ENCODE measurements at places on chromosomes 5 and 9.
A peak's percentile ranks its signal among the peaks of the same experiment; 100 is the strongest.

DNA sequence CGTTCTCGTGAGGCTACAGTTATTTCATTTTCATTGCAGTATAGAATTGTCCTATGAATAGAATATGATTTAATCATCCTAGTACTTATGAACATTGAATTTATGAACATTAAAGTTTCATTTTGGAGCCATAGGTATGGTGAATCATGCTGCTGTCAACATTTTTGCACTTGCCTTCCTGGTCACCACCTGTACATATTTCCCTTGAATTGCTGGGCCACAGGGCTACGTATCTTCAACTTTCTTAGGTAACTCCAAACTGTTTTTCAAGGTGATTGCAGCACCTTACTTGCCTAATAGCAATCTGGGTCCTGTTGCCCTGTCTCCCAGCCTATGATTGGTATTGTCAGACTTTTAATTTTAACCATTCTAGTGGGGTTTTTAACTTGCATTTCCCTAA is 6.5 kb upstream of the RNF145 start:
- DNase-seq, result no peak

- no peak for DNase-seq
These were observed 11.8 kb upstream of the JAK2 start for GRCh38 chr9:4973246-4973645.

GRCh38 chr9:93525476-93525875 is 50.9 kb upstream of the PHF2 start:
- DNase-seq, result no peak

GRCh38 chr9:94874316-94874715 is 147.8 kb downstream of the AOPEP start:
- DNase-seq, result no peak

GRCh38 chr9:91033797-91034196 is 232.2 kb downstream of the SYK start:
- DNase-seq, result no peak

DNA sequence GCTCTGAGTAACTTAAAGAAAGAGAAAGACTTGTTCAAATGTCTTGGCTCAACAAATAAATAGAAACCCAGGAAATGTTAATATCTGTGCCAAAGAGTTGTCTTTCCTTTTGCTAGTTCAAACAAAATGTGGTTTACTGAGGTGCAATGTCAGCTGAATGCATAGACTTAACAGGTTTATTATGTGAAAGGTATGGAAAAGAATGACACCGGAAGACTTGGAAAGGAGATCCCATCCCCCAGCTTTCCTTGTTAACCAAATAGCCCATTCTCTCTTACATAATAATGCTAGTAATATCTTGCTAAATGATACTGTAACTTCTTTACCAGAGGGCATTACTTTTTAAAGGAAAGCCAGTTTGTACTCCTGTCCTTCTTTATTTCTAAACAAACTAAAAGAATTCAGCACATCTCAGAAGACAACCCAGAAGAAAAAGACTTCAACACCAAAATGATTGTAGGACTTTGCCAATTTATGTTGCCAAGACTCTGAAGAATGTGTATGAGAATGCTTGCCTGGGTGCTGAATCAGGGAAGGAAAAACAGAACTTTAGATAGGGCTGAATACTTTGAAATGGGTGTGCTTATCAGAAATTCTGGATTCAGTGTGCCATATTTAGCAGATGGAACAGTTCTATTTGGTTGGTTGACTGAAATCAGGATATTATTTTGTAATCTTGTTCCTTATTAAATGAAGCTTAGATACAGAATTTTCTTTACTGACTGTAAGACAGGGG is 344.1 kb downstream of the TMEM38B start:
- no peak for DNase-seq

GRCh38 chr9:95506678-95507463 is 9.9 kb downstream of the PTCH1 start:
- peak; percentile 40 for DNase-seq

- DNase-seq, result no peak
These were observed 218.5 kb downstream of the C9orf50 start for GRCh38 chr9:129402371-129402739.

- DNase-seq, result no peak
These were observed 7.8 kb upstream of the ORM1 start for GRCh38 chr9:114314881-114315722.

DNA sequence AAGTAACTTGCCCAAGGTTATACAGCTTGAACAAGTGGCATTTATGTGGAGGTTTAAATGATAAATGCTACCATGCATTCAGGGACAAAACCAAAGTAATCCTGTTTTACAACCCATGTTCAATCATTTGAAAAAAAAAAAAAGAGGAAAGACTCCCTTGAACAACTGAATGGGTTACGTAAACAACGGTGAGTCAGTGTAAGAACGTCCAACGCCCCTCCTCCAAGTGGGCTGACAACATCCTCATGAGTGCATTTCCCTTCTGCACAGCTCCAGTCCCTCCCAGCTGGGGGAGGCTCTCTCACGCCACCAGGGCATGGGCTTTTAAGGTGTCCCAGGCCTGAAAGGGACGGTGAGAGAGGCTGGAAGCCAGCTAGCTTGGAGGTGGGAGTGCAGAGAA is 90.0 kb downstream of the PRRT1B start:
- DNase-seq, result peak; percentile 46

- no peak for DNase-seq
These were observed 117.5 kb downstream of the SLC1A3 start for GRCh38 chr5:36723912-36724311.

- DNase-seq, result peak; percentile 85
These were observed 290.0 kb downstream of the ACTL7B start for GRCh38 chr9:108565651-108566378.

DNA sequence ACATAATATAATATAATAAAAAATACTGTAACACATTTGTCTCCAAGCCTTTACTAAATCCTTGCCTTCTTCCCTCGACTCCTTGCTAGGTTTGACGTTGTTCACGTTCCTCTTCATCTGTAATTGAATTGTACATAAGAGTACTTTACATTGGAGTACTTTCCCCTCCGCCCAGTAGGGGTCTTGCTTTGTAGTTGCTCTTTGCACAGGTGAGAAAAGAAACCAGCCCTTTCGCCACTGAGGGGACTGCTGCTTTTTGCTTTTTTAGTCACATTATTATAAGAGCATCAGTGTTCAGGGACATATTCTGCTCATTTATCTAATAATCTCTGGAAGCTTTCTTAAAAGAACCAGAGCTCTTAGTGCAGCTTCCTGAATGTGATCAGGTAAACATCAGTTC is 115.0 kb downstream of the CETN3 start:
- peak; percentile 57 for DNase-seq

DNA sequence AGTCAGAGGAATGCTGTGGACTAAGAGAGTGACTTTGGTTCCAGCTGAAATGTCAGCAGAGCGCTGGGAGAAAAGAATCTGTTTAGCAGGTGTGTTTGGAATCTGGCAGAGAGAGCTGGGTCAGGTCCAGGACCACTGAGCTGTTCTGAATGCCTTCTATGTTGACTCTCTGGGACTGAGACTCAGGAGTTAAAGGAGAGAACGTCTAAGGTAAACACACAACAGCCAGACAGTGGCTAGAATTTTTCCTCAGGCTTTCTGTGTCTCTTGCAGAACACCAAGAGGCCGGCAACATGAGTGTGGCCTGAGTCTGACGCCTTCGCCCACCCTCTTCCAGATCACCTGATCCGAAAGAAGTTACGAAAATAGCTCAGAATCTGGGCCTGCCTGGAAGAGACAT is 107.2 kb upstream of the ZNF462 start:
- DNase-seq, result peak; percentile 23

- DNase-seq, result peak; percentile 75
These were observed 19.3 kb downstream of the KCNIP1 start for GRCh38 chr5:170523142-170523551.

GRCh38 chr5:66567474-66567873 is 28.7 kb upstream of the MAST4 start:
- no peak for DNase-seq

DNA sequence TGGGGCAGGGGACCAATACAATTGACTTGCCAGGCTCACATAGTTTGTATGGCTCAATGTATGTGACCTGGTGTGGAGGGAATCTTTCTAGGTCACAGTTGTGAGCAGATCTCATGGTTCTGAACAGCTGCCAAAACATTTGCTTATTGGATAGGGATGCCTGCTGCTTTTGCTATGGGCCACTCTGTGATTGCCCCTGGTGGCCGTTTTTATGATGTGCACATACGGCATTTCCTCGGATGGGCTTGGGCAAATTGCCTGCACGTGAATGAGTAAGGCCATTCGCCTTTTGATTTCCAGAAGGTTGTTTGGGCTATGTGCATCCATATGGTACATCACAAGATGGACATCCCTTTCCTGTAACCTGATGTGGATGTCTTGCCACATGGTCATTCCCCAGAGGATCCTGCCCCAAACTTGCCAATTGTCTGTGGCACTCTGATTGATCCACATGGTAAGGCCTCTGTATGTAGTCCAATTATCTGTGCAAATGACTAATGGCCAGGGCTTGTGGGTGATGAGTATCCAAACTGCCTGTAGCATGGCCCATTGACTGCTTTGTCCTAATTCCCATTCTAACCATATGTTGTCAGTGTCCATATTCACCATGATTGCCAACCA is 10.7 kb upstream of the SLC22A4 start:
- no peak for DNase-seq

DNA sequence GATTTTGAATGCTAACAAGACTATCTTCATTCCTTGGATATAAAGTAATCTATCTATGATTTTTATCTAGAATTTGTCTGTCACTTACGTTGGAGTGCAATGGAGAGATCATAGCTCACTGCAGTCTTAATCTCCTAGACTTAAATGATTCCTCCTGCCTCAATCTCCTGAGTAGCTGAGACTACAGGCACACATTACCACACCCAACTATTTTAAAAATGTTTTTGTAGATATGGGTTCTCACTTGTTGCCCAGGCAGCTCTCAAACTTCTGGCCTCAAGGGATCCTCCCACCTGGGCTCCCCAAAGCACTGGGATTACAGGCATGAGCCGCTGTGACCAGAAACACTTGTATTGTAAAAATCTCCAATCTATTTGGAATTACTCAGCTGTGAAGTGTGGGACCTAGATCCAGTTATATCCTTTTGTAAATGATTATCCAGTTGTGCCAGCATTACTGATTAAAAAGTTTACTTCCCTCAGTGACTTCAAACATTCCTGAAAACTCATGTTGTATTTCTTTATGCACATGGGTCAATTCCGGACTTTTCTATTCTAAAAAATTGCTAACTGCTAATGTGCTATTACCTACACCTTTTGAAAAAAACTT is 1793.8 kb upstream of the WWC1 start:
- no peak for DNase-seq

- peak; percentile 67 for DNase-seq
These were observed 71.7 kb upstream of the WWC1 start for GRCh38 chr5:168219515-168220410.

GRCh38 chr5:88389338-88390095 is 120.9 kb upstream of the TMEM161B start:
- peak; percentile 34 for DNase-seq

- no peak for DNase-seq
These were observed 695 bp upstream of the TMOD1 start for GRCh38 chr9:97500765-97501176.

- peak; percentile 8 for DNase-seq
These were observed 25.6 kb downstream of the POU5F2 start for GRCh38 chr5:93715761-93716160.

- no peak for DNase-seq
These were observed 139.7 kb upstream of the MAN2A1 start for GRCh38 chr5:109550077-109550476.

DNA sequence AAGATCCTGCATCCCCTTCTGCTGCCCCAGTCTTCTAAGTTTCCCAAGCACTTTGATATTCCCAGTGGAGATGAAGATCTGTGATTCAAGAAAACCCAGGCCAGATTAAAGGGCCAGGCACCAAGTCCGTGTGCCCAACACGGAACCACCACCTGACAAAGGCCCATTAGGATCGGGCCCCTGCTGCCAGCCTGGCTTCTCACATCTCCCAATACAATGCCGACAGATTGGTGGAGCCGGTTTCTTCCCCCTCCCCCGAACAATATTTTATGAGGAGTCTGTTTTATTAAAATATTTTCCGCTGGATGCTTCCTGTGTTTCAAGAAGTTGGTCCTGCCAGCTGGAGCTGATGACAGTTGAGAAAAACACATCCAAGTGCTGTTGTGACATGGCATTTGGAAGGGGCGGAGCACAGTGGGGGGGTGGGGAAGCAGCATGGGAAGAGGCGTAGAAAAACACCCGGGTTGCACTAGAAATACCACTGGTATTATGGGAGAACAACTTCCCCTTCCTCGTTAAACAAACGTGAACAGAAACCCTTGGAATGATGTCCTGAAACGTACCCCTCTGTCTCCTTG is 45.0 kb downstream of the CRB2 start:
- DNase-seq, result no peak

GRCh38 chr5:52963636-52964035 is 25.5 kb upstream of the ITGA2 start:
- DNase-seq, result no peak

- peak; percentile 75 for DNase-seq
These were observed 724 bp downstream of the MACROH2A1 start for GRCh38 chr5:135398160-135398854.

DNA sequence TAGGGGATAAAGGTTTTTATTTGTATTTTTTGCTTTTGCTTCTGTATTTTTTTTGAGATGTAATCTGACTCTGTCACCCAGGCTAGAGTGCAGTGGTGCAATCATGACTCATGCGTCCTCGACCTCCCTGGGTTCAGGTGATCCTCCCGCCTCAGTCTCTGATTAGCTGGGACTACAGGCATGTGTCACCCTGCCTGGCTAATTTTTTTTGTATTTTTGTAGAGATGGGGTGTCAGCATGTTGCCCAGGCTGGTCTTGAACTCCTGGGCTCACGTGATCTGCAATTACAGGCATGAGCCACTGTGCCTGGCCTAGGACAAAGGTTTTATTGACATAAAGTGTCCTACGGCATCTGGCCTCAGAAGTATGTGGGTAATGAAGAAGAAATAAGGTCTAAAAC is 297.1 kb upstream of the C9orf72 start:
- no peak for DNase-seq

GRCh38 chr5:8845296-8845695 is 700.6 kb downstream of the SEMA5A start:
- no peak for DNase-seq

GRCh38 chr5:139341187-139341688 is 416 bp upstream of the PAIP2 start:
- no peak for DNase-seq

GRCh38 chr9:130431536-130432303 is 13.0 kb upstream of the ASS1 start:
- no peak for DNase-seq
